Neural progenitor cell (in vitro differentiated cells): ENCODE measurements at places on chromosomes 4 and X. TPM values are rescaled to one million over a fixed set of nuclear protein-coding genes. Genes with fewer than 3 reads are reported as not detected.

POU3F4 gene
- not detected in 2 replicates for total RNA-seq

DSPP gene
- total RNA-seq, result 0.21 TPM in 1 of 2 replicates, not detected in the other

LDOC1 gene
- total RNA-seq, result 3.7 and 6.0 TPM in 2 replicates

PSAPL1 gene
- 0.06 TPM in 1 of 2 replicates, not detected in the other for total RNA-seq

TMEM128 gene
- 61.3 and 89.3 TPM in 2 replicates for total RNA-seq

ZNF732 gene
- not detected in 2 replicates for total RNA-seq

PCDH10 gene
- total RNA-seq, result 0.15 and 0.46 TPM in 2 replicates

DMRTC1B gene
- total RNA-seq, result 0.34 TPM in 1 of 2 replicates, not detected in the other

DOK7 gene
- 0.22 TPM in 1 of 2 replicates, not detected in the other for total RNA-seq

INTS6L gene
- total RNA-seq, result 10.4 and 18.3 TPM in 2 replicates

BTK gene
- 0.03 TPM in 1 of 2 replicates, not detected in the other for total RNA-seq

BEX5 gene
- 1.6 and 3.8 TPM in 2 replicates for total RNA-seq

SPANXD gene
- total RNA-seq, result not detected in 2 replicates

USP17L22 gene
- total RNA-seq, result not detected in 2 replicates

RHOXF2 gene
- total RNA-seq, result not detected in 2 replicates

BMPR1B gene
- total RNA-seq, result 1.4 and 2.7 TPM in 2 replicates

RWDD4 gene
- 28.4 and 47.1 TPM in 2 replicates for total RNA-seq

RTL5 gene
- 1.0 and 1.9 TPM in 2 replicates for total RNA-seq

TEX13B gene
- not detected in 2 replicates for total RNA-seq

CITED1 gene
- 0.69 and 1.9 TPM in 2 replicates for total RNA-seq

ASB12 gene
- 0.19 TPM in 1 of 2 replicates, not detected in the other for total RNA-seq

CLDN34 gene
- total RNA-seq, result 0.37 TPM in 1 of 2 replicates, not detected in the other

CENPVL1 gene
- 0.56 and 2.0 TPM in 2 replicates for total RNA-seq

ARMCX1 gene
- total RNA-seq, result 30.8 and 41.9 TPM in 2 replicates

TXK gene
- not detected in 2 replicates for total RNA-seq

NRK gene
- not detected in 2 replicates for total RNA-seq

LPAR4 gene
- total RNA-seq, result 49.1 and 63.6 TPM in 2 replicates

PUDP gene
- total RNA-seq, result 20.6 and 29.1 TPM in 2 replicates

PWWP3B gene
- total RNA-seq, result 5.2 and 5.8 TPM in 2 replicates

GLRA2 gene
- total RNA-seq, result not detected in 2 replicates

RASL11B gene
- total RNA-seq, result 6.8 and 10.1 TPM in 2 replicates
